Activated CD4-positive, alpha-beta T cell treated with anti-CD3 and anti-CD28 coated beads for 48 hours (primary cell): ENCODE measurements at places on chromosomes 6 and 20.

DNA sequence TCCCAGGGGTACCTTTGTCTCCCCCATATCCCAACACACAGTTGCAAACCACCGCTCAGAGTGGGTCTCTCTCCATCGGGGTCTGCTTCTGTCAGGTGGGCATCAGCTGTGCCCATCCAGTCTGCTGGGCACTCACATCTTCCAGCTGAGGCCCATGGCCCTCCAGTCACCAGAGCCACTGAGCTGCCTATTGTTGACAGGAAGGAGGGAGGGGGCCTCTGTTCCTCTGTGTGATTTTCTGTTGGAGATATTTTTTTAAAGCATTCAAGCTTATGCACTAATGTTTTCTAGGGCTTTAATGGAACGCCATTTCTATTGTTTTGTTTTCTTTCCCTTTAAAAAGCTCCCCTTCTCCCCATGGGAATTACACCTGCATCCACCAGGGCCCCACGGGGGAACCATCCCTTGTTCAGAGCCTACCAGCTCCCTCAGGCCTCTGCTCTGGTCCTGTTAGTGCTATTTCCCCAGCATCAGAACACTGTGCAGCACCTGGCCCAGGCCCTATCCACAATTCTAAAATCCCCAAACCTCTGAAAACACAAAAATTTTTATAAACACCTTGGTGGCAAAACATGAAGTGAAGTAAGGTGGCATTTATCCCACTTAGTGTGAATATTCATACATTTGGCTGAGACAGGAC is 326.2 kb downstream of the CD83 start:
- no peak for DNase-seq

DNA sequence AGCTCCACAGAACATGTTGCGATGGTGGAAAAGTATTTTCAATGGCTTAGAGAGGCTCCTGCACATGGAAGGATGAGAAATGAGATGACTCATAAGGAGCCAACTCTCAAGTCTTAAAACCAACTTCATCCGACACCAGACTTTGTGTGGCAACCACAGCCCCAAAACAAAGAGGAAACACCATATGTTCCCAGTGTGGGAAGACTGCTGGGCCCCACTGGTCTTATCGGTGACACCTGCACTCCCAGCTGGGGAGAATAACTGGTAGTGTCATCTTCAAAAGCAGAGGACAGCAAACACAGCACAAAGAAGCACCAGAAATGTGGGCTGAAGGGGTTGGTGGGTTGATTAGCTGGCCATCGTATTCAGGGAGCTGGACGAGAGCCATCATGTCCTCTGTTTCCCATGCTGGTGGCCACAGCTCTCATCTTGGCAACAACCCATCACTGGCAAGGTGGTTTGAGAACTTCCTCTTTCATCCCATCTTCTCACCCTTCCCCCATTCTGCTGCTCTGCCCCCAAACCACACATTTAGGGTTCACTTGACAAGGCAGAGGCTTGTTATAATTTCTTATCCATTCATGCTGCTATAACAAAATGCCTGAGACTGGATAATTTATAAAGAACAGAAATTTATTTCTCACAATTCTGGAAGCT is 46.0 kb upstream of the TASP1 start:
- DNase-seq = no peak

DNA sequence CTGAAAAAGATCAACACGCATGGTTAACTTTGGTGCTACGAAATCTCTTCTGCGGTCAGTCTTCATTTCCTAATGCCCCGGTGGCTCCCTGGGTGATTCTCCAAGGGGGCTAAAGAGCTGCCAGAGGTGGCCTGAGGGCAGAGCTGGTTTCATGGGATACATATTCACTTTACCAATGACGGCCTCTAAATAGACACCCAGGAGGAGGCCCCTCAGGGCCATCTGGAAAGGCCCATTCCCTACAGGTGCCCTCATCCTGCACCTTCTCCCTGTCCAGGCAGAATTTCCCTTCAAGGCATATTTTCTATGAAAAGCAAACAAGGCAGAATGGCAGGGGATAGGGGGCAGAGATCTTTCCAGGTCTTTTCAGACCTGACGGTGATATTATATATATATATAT is 12.5 kb downstream of the BNIP5 start:
- DNase-seq = no peak

DNA sequence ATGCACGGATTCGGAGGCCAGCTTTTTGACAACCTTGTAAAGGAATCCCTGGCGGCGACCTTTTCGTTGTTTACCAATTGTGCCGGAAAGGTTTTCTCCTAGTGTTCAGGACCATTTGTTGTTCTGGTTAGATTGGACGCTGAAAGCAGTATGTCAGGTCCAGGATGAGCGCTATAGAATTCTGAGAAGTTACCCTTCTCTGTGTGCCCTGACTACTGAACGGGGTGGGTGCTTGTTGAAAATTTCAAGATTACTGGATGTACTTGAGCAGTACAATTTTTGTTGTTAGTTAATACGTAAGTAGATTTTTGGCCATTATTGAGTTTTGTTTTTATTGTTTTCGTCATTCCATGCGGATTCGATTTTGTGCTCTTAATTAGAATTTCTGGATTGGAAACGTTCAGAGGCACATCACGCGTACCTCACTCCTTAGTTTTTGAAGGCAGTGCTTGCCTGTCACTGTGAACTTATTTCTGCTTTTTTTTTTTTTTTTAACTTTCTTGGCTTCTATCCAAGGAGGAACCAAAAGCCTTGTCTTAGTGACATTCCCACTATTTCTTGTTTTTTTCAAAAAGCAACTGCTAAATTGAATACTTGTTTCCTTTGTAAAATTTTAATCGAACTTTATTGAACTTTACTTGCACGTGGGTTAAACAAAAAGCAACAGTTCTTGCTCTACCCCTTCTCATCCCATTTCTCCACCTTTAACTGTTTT is 898 bp downstream of the XRN2 start:
- DNase-seq = no peak

DNA sequence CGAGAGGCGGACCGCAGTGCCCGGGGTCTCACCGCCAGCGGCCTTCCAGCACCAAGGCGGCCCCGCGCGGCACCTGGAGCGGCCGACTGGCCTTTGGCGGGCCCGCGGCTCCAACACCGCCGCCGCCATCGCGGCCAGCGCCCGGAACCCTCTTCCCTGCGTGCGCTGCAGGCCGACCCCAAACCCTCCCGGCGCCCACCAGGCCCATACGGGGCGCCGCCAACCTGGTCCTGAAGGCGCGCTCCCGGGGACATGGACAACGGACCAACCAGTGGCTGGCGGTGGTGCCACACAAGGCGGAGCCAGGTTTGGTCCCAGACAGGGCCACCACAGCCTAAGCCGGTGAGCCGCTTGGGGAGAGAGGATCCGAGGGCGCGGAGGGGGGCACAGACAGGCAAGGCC is 1514.8 kb upstream of the DEFB115 start:
- no peak for DNase-seq

DNA sequence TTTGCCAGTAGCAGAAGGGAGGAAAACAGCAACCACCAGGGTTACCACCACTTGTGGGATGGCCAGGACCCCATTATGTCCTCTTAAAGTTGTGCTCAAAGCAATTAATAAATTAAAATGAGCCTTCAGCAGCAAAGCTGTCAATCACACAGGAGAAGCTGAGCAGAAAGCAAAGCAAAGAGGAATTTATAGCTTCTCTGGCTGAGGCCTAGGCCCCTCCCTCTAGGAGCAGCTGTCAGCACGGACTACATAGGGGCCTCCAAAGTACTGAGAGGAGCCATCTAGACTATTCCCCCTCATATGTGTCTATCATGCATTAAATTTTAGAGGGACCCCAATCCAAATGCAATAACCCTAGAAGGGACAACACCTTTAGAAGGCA is 6.4 kb downstream of the CCND3 start:
- no peak for DNase-seq
